Smooth muscle cell of the brain vasculature (primary cell): ENCODE measurements at places on chromosomes 2 and 18.

- no peak for DNase-seq
Observed at GRCh38 chr2:27446057-27446456, 3.9 kb downstream of the KRTCAP3 start.

GRCh38 chr2:36549165-36549574 is 48.8 kb downstream of the FEZ2 start:
- no peak for DNase-seq

DNA sequence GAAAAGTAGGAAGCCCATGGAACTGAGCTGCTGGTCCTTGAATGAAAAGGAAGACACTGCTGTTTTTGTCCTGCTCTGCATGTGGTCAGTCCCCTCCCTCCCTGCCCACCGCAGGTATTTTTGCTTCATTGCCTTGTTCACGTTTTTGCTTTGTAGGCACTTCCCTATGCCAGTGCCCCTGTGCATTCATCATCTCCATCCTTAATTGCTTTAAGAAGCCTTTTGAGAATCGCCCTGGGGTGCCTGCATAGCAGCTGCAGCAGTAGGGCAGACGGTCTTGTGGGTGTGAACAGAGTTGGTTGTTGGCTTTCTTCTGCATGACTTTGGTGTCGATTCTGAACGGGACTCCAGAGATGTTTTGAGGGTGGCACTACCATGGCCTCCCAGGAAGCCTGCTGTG is 97.0 kb downstream of the CABLES1 start:
- no peak for DNase-seq

DNA sequence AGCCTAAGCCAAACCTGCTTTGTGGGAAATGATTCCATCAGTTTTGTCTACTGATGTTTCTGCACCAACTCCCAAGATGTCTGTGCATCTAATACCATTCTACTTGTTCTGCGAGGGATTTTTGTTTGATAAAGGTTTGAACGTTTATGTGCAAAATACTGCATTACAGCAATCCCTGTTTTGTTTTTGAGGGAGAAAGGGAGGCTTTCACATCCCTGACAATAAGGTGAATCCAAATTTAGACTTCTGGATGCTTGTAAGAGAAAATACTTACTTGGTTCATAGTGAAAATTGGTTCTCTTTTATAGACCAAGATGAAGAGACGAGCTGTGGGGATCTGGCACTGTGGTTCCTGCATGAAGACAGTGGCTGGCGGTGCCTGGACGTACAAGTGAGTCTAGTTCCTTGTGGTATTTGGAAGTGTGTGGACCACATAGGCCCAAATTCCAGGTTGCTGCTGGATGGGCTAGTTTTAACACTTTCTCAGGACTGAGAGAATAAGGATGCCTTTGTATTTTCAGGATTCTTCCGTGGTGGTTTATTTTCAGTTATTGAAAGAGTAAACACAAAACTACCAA is 1.1 kb downstream of the RPL37A start:
- DNase-seq = no peak

DNA sequence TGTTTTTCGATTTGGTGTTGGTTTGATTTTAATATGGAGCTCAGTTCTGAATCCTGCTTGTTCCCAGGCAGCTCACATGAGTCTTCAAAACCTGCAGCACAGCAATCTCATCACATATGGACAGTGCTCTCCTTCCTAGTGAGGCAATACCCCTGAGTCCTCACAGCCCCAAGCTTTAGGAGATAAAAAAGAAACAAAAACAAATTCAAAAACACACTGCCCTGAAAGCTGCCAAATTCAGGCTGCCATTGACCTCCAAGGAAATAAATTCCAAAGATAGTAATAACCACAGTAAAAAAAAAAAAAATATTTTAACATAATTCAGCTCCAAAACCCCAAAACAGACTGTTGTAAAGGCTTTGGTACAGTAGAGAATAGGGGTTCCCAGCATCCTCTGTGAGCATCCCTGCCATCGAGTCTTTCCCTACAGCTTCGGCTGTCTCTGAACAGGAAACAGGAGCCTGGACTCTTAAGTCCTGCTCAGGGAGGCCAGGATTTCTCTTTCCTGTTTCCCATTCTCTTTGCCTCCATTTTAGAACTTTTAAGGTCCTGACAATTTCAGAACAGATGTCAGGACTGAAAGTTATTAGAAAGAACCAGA is 14.7 kb upstream of the SP3 start:
- no peak for DNase-seq

- no peak for DNase-seq
Observed at GRCh38 chr2:43131051-43131889, 95.1 kb downstream of the ZFP36L2 start.

DNA sequence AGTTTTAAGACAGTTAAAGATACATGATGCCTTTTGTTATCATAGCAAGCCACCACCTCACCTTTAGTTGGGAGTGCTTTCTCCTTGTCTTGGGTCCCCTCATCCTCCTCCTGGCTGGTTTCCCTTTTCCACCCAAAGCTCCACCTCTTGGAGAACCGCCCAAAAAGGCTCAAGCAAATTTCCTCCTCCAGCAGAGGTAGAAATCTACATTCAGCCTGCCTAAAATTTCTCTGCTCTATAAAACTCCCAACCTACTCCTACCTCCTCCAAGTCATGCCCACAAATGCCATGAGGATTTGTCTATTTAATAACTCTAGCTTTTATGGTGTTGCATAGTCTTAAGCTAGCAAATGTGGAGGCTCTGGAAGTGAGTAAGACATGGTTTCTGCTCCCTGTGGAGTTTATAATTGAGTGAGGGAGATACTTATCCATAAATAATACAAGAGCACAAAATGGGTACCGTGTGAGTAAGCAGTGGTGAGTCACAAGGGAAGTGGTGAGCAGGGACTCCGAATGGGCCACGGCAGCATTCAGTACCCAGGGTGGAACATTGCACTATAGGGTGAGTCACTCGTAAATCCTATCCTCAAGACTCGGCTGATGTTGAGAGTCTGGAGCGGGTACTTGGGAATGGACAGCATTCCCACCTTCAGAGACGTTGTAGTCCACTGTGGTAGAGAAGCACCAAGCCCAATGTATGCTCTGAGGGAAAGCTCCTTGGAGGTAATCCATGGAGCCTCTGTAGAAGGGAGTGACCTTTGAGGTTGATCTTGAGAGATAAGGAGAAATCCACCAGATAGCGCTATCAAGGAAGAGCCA is 146.3 kb downstream of the RTN4 start:
- DNase-seq = peak; percentile 77

- no peak for DNase-seq
Observed at GRCh38 chr18:14776801-14777200, 28.8 kb downstream of the ANKRD30B start.

DNA sequence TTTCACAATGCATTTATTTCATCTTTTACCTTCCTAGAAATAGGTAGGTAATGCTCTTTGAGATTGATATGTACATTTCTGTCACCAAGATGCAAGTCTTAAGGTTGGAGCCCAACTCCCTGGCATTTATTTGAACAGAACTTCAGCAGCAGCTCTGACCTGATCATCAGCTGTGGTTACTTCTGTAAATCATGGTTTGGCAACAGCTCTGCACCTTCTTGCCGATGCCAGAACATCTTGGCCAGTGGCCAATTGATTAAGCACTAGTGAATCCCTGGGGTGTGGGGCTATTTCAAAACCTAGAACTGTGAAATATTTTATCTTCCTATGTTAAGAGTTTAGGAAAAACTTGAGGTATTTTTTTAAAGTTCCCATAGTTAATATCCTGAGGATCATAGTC is 124.8 kb upstream of the NYAP2 start:
- DNase-seq = peak; percentile 7

DNA sequence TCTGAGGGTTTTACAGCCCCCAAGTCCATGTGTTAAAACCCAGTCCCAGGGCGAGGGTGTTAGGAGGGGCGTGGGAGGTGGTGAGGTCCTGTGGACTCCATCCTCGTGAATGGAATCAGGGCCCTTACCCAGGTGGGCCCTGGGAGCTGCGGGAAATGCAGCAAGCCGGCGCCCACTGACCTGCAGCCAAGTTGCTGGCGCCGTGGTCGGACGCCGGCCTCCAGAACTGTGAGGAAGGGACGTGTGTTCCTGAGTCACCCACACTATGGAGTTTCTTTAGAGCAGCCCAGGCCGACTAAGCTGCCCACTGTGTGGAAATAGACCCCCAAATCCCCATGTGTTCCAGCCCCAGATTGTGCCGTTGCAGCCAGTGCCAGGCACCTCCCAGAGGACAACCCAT is 26.4 kb downstream of the CTDP1 start:
- DNase-seq = no peak

DNA sequence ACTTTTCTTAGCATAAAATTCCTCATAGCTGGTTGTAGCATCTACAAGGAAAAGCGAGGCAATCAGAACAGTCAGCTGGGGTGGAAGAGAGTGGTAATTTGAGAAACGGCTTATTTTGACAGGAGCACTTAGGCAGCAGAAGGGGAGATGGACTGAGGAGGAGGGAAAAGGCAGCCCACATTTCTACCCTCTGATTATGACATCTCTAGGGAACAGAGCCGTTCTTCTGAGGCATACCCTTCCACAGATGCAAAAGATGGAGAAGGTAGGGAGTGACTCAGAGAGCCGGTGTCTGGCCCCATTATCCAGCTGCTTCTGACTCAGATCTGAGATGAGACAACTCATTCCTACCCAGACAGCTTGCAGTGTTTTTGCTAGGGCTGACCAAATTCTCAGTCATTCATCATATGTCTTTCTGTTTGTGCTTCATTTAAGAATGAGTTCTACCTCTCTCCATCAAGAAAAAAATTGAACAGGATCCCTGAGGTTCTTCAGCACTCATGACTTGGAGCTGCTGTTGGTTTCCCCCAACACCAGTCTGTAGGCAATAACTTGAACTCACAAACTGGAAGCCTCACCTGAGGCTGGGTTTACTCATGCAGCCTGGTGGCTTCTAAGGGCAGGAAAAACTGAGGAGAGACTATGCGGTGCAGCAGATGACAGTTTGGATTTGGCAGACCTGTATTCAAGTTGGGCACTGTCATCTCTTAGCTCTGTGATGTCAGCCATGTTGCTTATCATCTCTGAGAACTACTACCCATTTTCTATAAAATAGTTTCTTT is 15.9 kb upstream of the SEC11C start:
- peak; percentile 9 for DNase-seq

DNA sequence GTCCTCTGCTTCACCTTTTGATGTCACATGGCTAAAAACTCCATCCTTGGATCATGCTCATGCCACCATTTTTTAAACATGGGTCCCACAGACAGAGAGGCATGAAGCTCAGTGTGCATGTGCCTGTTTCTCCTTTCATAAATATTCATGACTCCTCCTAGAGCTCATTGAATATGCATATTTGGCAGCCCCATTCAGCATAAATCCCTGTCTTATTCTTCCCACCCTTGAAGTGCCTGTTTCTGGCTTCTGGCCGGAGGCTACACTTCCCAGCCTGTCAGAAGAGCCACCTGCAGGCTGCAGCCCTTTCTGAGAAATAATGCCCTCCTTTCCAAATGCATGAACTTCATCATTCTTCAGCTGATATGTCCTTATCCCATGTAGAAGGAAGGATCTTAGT is 109.7 kb downstream of the LDLRAD4 start:
- DNase-seq = no peak

GRCh38 chr2:161273038-161273760 is 35.0 kb upstream of the PSMD14 start:
- DNase-seq = peak; percentile 54

GRCh38 chr18:8177330-8178016 is 431.8 kb upstream of the RAB12 start:
- DNase-seq = peak; percentile 18

- DNase-seq = no peak
Observed at GRCh38 chr2:47271054-47272000, 116.2 kb upstream of the STPG4 start.

- peak; percentile 31 for DNase-seq
Observed at GRCh38 chr2:99420751-99421299, 69.0 kb downstream of the REV1 start.

- no peak for DNase-seq
Observed at GRCh38 chr2:43798300-43798699, 24.5 kb downstream of the DYNC2LI1 start.

DNA sequence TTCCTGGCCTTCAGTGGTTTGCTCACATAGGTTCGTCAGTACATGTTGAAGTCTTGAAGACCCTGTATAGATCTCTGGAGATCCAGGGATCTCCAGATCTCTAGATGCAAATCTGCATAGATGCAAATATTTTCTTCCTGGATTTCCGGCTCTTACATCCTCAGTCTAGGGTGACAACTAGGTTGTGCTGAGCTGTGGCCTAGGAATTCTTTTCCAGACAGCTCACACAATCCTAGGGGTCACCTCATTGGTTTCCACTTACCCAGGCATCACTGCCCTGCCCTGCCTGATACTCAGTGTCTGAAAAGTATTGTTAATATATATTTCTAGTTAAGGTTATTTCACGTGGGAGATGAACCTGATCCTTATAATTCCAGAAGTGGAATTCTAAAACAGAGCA is 105.1 kb upstream of the TTC27 start:
- no peak for DNase-seq

- no peak for DNase-seq
Observed at GRCh38 chr2:153940511-153940910, 68.8 kb downstream of the GALNT13 start.

DNA sequence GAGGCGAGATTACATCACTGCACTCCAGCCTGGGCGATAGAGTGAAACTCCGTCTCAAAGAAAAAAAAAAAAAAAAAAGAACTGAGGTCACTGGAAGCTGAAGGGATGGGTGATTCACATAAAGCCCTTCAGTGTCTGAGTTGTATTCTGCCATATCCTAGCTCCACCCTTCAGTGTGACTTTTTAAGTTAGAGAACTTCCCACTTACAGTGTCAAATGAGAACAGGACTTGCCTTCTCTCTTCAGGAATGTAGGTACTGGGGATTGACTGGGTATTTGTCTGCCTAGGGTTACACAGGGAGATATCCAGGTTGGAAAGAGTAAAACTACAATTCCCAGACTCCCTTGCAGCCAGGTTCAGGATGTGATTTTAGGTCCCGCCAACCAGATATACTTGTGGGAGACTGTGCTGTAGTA is 37.9 kb downstream of the EHD3 start:
- DNase-seq = no peak

DNA sequence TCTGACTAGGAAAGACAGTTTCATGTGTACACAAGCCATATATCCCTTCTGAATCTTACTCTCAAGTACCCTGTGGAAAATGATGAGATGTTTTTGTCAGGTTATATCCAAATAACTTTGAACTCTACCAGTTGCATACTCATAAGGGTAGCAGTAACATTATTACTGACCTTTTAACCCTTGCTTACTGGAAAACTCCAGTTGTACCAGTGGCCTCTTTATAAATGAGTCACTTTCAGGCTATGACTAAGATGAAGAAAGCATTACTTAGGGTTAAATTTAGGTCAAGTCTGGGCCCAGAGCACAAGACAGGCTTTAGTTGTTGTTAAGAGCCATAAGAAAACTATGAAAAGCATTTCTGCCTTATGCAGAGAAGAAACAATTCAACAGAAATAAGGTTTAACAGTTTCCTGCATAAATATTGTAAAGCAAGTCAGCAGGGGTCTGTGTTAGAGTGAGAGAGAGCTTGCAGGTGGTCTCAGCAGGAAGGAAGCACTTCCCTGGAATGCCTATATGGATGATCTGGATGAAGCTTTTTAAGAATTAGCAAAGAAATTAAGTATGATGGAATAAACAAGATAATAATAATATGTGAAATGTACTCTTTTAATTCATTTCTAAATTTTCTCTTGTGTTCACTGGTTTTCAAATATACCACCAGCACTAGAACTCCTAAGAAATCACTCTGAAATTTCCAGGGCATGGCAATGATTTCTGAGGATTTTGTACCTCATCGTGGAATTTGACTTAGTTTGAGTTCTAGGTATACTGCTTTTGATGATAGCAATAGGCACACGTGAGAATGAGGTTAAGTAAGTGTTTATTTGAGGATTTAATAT is 126.6 kb downstream of the UBE2E3 start:
- DNase-seq = peak; percentile 78

- no peak for DNase-seq
Observed at GRCh38 chr2:220653776-220654175, 918.3 kb downstream of the EPHA4 start.

GRCh38 chr2:27583390-27583915 is 611 bp downstream of the ZNF512 start:
- no peak for DNase-seq
